Cortex of kidney (tissue), 1 donor: ENCODE measurements at places on chromosomes 16 and 17.

- DNase-seq, result no peak
These were observed 16.0 kb downstream of the COG7 start for GRCh38 chr16:23436951-23437350.

GRCh38 chr16:65600629-65601028 is 478.8 kb upstream of the CDH11 start:
- DNase-seq, result no peak

GRCh38 chr16:51916231-51916630 is 630.7 kb downstream of the TOX3 start:
- DNase-seq, result no peak

- no peak for DNase-seq
These were observed 27.9 kb downstream of the SMPD3 start for GRCh38 chr16:68420366-68420942.

GRCh38 chr16:21704733-21705132 is 41.0 kb downstream of the OTOA start:
- DNase-seq, result no peak

DNA sequence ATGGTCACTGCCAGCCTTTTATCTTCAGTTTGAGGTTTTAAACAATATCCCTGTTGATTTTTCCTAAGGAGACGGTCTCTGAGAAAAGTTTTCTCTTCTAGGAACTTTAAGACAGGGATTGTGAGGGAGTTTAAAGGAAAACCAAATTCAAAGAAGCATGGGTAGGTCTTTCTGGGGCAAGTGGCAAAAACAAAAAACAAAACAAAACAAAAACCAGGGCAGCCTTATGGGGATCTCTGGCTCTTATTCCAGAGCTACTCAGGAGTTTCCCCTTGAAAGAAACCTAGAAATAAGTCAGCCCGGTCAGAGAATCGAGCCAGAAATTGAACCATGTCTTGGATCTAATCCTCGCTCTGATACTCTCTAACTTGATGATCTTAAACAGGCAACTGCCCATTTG is 424.5 kb downstream of the GRIN2A start:
- DNase-seq, result no peak

DNA sequence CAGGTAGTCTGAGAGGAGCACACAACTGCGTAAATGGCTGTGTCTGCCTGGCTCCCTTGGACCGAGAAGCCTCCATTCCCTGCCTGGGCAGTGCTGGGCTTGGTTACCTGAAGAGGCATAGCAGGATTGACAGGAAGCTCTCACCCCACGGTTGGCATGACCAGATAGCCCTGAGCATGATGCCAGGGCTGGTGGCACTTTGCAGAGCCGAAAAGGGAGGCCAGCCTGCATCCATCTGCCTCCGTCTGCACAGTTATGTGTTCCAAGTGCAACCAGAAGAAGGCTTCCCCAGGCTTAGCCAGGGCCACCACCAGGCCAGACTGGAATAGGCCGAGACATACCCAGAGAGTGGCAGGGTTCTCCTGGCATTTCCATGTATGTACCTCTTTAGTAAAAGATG is 36.6 kb downstream of the GNAO1 start:
- no peak for DNase-seq
